ENCODE measurements at places on chromosomes 6 and 20. TPM values are rescaled to one million over a fixed set of nuclear protein-coding genes. Genes with fewer than 3 reads are reported as not detected.

DNA sequence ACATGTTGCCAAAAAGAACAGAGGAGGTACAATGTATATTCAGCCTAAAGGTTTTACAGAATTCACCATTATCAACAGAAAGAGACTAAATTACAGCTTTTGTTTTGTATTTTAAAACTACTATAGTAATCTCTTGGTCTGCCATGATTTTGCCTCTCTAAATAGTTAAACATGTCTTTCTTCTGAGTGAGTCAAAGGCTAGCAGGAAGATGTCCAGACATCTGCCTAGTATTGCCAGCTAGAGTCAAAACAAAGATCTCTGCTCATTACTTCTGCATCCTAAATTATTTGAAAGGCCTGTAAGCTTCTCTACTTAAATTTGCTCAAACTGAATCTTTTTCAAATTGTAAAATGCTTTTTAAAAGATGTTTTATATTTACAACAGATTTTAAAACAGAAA, 8.8 kb downstream of the ASF1A start:
- no peak for DNase-seq

Gene TP53TG5
- total RNA-seq = not detected

DNA sequence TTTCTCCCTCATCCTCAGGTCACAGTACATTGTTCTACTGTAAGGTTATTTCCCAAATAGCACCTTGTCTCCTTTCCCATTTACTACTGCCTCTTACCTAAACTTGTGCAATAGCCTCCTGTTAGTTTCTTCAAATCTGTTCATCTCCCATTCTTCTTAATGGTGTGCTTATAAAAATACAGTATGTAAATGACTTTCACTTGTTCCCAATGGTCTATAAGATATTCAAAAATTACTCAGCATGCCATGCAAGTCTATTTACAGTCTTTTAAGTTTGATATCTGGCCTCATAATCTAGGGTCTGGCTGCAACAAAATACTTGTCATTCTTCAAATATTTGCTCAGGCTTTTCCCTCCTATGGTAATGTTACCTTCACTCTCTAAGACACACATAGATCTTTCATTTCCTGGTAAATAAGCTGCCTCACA, 31.5 kb upstream of the RHAG start:
- DNase-seq = no peak

- DNase-seq = no peak
These were observed 520 bp downstream of the SLC24A3 start for GRCh38 chr20:19212821-19213502.

DNA sequence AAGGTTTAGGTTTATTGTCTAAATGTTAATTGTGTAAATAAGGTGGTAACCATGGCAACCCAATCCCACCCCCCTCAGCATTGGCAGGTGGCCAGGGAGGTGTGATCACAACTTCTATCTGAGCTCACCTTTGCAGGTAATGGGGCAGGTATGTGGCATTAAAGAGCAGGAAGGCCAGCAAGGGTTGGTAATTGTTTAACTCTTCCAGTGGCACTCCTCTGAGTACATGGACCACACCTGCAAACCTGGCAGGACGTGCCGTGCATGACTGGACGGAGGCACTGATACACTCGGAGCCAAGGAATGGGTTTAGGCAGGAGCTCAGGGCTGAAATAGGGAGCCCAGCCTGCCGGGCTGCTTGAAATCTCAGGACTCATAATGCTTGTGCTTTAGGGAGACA, 107.0 kb upstream of the BMP2 start:
- DNase-seq = no peak

Measured in osteocyte (in vitro differentiated cells).